ENCODE measurements at places on chromosomes 1 and 21. TPM values are rescaled to one million over a fixed set of nuclear protein-coding genes. Genes with fewer than 3 reads are reported as not detected.

Gene S100A7A
- total RNA-seq = not detected

Gene PLA2G2A
- total RNA-seq = not detected

Gene ST6GALNAC3
- 34.6 TPM for total RNA-seq

Gene ATP6V1G3
- not detected for total RNA-seq

Gene SMCP
- not detected for total RNA-seq

- DNase-seq = peak; percentile 33
Observed at GRCh38 chr21:34745557-34746255, 76.9 kb downstream of the CLIC6 start.

DNA sequence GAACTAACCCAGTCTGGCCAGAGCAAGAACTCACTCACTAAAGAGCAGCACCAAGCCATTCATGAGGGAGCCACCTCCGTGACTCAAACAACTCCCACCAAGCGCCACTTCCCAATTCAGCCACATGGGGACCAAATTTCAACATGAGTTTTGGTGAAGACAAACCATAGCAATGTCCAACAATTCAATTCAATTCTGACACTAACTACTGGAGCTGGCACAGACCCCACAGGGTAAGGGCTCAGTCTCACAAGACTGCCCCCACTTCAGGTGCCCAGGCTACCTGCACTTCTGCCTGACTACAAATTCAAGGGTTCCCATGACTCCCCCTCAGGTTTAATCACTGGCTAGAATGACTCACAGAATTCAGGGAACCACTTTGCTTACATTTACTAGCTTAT is 48.8 kb upstream of the RAP1A start:
- no peak for DNase-seq

DNA sequence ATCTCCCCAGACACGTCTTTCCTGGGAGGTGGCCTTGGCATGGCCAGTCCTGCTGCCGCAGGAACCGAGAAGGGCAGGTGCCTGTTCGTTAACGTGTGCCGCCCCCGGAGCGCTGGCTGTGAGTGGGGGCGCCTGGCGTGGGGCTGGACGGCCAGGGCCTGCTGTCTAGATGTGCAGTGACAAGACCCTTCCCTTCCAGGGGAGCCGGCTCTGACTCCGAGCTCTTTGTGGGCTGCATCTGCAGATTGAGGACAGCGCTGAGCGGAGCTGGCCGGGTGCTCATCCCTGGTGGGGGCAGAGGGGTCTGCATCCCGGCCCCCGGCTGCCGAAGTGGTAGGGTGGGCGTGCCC is 13.0 kb downstream of the COL18A1 start:
- DNase-seq = no peak

DNA sequence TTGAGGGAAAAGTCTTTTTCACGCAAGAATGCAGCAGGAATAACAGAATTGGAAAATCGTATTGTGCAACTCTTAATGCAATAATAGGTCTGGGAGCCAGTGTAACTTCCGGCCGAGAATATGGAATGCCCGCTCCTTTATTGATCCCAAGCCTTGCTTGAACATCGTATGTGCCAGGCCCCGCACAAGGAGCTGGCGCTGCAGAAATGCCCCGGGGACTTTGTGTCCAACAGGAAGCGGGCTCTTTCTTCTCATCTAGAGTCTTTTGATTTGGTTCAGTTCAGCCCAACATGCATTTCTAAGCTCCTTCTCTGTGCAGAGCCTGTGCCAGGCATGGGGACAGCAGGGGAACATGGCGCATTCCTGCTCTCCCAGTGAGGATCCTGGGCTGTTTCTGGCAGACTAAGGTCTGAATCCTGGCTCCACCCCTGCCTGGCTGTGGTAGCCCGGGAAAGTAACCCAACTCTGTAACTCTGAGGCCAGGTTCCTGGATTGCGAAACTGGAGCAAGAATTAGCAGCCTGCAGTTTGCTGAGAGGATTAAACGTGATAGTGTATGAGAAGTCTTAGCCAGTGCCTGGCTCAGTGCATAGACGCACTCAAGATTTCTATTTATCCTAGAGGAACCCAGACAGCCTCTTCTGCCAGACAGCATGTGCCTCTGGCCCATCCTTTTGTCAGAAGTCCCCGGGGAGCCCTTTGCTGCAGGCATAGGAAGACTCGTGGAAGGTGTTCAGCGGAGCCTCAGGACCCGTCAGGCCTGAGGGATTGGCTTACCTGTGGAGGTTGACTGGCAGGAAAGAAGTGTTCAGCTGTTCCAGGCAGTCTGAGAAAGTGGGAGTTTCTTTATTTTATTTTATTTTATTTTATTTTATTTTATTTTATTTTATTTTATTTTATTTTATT is 987 bp upstream of the CDCP2 start:
- DNase-seq = no peak

GRCh38 chr1:59360170-59360569 is 63.3 kb downstream of the FGGY start:
- DNase-seq = no peak

GRCh38 chr1:160069460-160070231 is at the start of gene KCNJ10:
TSS of gene KCNJ10 (minus strand) at chr1:160070160. CDS start at chr1:160042532, 27,628 bp downstream.
- no peak for DNase-seq

DNA sequence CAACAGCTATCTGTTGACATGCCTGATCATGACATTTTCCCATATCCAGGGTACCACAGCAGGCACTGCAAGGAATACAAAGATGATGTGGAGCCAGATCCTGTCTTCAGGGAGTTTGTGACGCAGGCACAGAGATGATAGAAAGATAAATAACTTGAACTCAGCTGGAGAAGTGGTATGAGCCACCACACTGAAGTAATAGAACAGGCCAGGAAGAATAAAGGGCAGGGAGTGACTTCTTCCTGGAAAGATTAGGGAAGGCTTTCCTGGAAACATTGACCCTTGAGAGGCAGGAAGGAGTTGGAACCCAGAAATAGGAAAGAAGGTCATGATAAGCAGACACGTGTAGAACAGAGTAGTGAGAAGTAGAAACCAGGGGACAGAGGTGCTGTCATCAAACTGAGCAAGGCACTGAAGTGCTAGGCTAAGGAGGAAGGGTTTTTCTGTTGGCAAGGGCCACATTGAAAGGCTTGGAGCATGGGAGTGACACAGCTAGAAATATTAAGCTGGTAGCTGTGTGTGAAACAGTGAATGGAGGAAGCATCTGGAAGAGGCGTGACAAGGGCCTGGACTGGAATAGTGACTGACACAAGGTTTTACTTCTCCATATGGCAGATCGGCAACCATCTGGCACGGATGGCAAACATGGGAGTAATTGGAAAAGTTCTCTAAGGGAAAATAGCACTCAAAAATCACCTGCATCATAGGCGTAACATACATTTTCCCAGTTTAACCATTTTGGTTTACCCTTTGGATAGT is 68.4 kb downstream of the AK5 start:
- no peak for DNase-seq

DNA sequence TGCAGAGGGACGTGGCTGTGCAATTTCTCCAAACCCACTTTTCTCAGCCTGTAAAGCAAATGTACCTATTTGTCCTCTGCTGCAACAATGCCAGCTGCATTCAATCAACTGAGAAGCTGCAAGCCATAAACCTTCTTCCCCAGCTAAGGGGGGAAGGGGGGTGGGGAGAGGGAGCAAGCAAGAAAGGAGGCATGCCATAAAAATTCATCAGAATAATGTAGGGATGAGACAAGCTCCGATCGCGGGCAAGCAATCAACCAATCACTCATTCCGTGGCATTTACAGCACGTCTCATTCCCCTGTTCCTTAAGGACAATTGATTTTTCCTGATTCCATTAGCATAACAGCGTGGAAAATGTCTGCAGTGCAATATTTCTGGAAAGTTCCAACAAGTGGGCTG is 144.8 kb downstream of the DMRTA2 start:
- DNase-seq = no peak
